ENCODE measurements at places on chromosomes 12 and 14. TPM values are rescaled to one million over a fixed set of nuclear protein-coding genes. Genes with fewer than 3 reads are reported as not detected.

GRCh38 chr12:94099632-94100031 is 48.7 kb upstream of the PLXNC1 start:
- DNase-seq, result no peak
- H3K4me3 ChIP-seq, result no peak overlapping the region
- no peak overlapping the region for H3K27ac ChIP-seq
- no peaks in the 10 kb centered on the region for H3K36me3 ChIP-seq

DNA sequence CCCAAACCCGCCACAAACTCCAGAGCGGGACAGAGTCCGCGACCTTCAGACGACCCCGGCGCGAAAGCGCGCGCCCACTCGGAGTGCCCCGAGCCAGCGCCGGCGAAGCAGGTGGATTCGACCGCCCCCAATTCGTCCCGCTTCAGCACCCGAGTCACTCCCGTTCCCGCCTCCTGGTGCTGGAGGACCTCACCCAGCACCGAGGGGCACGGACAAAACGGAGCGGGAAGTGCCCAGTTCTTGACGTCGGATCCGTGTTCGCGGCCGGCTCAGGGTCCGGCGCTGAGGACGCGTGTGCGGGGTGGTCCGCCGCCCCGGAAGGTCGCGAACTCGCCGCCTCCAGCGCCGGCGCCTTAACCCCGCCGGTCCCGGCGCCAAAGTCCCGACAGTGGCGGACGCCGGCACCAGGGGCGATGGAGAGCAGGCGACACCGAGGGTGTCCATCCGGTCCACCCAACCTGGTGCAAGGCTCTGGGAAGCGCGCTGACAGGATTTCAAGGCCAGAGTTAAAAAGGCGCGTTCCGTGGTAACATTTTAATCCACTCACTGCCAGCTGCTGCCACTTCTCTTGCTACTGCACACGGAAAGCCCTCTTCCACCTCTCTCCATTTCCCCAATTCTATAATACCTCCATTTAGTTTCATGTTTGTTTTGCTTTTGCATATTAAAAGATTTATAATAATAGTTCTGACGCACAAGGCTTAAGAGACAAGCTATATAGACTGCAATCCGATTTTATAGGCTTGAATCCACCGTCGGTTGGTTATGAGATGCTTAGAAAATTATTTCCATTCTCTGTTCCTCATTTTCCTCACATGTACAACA is 240.0 kb upstream of the CPNE8 start:
- no peak for DNase-seq
- no peaks in the 10 kb centered on the region for H3K4me1 ChIP-seq
- H3K36me3 ChIP-seq, result no peaks in the 10 kb centered on the region
- H3K27me3 ChIP-seq, result no peaks in the 10 kb centered on the region

- H3K4me3 ChIP-seq, result no peak overlapping the region
- DNase-seq, result no peak
These were observed 39.9 kb downstream of the VEZT start for GRCh38 chr12:95257541-95257940.

GRCh38 chr14:21436567-21437062 is 19.3 kb downstream of the CHD8 start:
- no peaks in the 10 kb centered on the region for H3K4me1 ChIP-seq
- H3K4me3 ChIP-seq, result peak overlapping the region; percentile 86
- H3K27me3 ChIP-seq, result no peaks in the 10 kb centered on the region

GRCh38 chr12:109166371-109166770 is 50.0 kb downstream of the ACACB start:
- no peaks in the 10 kb centered on the region for H3K4me1 ChIP-seq
- H3K27ac ChIP-seq, result no peak overlapping the region
- no peaks in the 10 kb centered on the region for H3K27me3 ChIP-seq
- no peak overlapping the region for H3K4me3 ChIP-seq
- DNase-seq, result no peak
- peaks cover 5% of the 10 kb centered on the region for H3K36me3 ChIP-seq

GRCh38 chr12:132393991-132394949 is 64.9 kb upstream of the GALNT9 start:
- H3K36me3 ChIP-seq, result no peaks in the 10 kb centered on the region
- H3K4me3 ChIP-seq, result no peak overlapping the region

DNA sequence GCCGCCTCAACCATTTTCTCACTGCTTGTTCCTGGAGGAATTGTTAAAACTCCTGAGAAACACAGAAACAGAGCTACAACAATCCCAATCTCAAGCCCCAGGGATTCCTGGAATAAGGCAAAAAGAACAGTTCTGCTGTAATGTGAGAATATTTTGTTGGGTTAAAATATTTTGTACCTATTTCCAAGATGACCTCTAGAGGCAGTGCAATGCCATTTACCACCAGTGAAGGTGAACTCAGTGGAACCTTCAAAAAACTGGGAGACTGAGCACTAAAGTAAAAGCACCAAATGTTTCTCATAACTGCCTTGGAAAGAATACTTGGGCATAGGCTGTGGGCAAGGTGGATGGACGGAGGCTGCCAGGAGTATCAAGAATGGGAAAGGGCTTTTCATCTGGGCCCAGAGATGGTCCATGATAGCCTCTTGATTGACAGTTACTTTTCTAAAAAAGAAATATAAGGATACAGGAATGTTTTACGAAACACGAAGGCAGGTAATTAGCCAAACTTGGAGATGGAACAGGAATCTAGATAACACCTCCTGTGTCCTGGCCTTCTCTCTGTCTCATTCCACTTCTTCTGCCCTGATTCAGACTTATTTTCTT is 334.0 kb upstream of the FLRT2 start:
- H3K36me3 ChIP-seq, result no peaks in the 10 kb centered on the region
- H3K4me3 ChIP-seq, result no peak overlapping the region
- H3K4me1 ChIP-seq, result no peaks in the 10 kb centered on the region
- no peaks in the 10 kb centered on the region for H3K27me3 ChIP-seq

DNA sequence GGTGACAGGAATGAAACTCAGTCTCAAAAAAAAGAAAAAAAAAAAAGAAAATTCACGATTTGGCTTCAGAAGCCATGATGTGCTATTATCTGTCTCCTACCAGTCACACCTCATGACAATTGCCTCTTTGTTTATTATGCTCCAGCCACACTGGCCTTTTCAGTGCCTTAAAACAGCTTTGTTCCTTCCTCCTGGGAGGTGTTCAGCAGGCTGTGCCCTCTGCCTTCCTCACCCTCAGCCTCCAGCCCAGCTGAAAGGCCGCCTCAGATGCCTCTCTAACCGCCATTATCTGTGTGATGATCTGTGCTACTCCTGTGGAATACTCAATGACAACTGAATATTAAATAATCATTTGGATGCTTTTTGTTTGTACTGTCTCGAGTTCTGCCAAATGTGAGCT is 8.6 kb upstream of the ARPC3 start:
- DNase-seq, result no peak
- H3K4me1 ChIP-seq, result no peaks in the 10 kb centered on the region
- H3K27ac ChIP-seq, result no peak overlapping the region
- peaks cover 6% of the 10 kb centered on the region for H3K36me3 ChIP-seq

GRCh38 chr12:25347716-25348592 is 97.2 kb upstream of the KRAS start:
- H3K36me3 ChIP-seq, result no peaks in the 10 kb centered on the region
- no peak for DNase-seq
- no peaks in the 10 kb centered on the region for H3K27me3 ChIP-seq
- H3K27ac ChIP-seq, result no peak overlapping the region
- no peaks in the 10 kb centered on the region for H3K4me1 ChIP-seq

DNA sequence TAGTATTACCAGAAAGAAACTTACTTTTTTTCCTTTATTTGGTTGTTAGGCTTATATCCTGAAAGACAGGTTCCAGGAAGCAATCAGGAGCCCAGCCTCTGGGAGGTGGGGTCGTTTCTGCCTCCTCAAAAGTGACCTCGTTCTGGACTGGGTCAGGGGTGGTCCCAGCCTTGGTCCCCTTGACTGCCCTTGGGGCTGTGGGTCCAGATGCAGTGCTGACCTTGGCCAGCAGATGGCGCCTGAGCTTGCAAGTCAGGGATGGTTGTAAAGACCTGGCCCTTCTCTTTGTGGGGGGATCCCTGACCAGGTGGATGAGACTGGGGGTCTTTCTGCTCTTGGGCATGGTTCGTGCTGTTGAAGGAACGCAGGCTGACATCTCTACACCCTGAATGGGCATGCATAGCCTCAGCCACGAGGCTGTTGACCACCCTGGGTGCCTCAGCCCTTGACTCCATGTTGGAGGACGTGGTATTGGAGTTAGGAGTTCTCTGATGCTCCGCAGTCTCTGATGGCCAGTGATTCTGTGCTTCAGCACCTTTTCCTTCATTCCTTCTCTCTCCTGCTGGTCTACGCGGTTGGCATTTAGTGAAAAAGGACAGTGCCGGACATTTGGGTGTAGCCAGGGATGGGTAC is 62.4 kb downstream of the ADCK1 start:
- H3K27me3 ChIP-seq, result no peaks in the 10 kb centered on the region
- H3K4me1 ChIP-seq, result no peaks in the 10 kb centered on the region
- peaks cover 2% of the 10 kb centered on the region for H3K36me3 ChIP-seq
- H3K4me3 ChIP-seq, result no peak overlapping the region

DNA sequence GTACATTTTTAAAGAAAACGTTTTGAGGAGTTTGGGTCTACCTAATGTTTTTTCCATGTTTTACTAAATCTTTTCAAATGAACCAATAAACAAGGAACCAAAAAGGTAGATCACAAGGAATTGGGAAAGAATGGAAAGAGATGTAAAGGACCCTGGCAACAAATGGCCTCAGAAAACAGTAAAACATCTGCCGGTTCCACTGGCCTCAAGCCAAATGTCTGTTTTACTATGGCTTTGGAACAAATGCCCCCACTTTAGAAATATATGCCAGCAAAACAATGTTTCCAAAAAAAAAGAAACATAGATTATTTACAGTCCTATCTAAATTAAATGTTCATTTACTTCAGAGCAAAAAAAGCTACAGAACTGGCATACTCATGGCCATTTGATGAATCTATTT is 3.0 kb downstream of the TRMT5 start:
- H3K27ac ChIP-seq, result no peak overlapping the region
- H3K4me1 ChIP-seq, result peaks cover 5% of the 10 kb centered on the region
- no peak overlapping the region for H3K4me3 ChIP-seq

- H3K27ac ChIP-seq, result no peak overlapping the region
- H3K4me3 ChIP-seq, result no peak overlapping the region
- no peaks in the 10 kb centered on the region for H3K36me3 ChIP-seq
- H3K27me3 ChIP-seq, result no peaks in the 10 kb centered on the region
- no peak for DNase-seq
- H3K4me1 ChIP-seq, result no peaks in the 10 kb centered on the region
These were observed 878.0 kb upstream of the TMEM132C start for GRCh38 chr12:127388985-127389384.

DNA sequence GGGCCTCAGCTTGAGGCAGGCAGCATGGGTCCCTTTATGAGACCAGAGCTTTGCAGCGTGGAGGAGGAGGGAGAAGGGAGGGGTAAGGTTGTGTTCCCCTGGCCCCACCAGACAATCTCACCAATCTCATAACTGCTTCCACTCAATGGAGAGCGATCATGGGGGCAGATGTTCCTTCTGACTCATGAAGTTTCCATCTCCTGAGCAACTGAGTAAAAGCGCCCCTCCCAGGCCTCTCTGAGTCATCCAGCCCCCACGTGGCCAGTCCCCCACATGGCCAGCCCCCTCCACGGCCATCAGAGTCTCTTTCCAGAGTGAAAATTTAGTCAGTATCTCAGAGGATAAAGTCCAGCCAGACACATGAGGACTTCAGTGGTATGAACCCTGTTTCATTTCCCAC is 39.2 kb upstream of the PLXNC1 start:
- no peaks in the 10 kb centered on the region for H3K4me1 ChIP-seq
- H3K27me3 ChIP-seq, result no peaks in the 10 kb centered on the region
- no peak for DNase-seq
- no peak overlapping the region for H3K4me3 ChIP-seq

DNA sequence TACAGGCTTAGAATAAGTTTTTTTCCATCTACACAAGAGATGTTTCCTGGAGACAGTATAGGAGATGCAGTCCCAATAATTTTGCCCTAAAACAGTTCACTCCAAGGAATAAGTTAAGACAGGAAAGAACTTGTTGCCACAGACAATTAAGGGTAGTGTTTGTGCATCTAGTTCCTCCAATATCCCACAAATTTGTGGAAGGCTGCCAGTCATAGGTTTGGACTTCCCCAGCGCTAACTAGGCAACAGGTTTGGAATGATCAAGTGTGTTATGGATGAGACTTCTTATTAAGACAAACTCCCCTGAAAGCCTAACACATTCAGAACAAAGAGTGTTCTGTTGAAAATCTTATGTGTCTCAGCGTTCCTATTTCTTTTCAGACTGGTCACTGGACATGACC is 611.0 kb downstream of the CCER1 start:
- no peak for DNase-seq
- H3K27ac ChIP-seq, result no peak overlapping the region
- H3K4me3 ChIP-seq, result no peak overlapping the region
- no peaks in the 10 kb centered on the region for H3K36me3 ChIP-seq
- no peaks in the 10 kb centered on the region for H3K27me3 ChIP-seq

DNA sequence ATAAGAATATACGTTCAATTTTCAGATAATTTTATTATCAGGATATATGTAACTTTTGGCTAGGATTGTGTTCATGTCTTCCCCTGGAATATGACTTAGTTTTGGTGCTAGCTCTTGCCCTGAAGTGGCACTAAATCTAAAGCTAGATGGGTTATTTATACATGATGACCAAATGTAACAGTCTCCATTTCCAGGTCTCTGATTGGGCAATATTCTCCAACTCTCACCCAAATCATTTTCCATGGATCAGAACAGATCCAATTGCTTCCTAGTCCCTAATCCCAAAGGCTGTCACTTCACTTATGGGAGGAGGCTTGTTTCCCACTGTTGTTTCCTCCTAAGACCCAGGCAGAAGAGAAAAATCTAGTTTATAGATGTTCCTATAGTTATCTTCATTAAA is 274.6 kb upstream of the SLC16A7 start:
- H3K36me3 ChIP-seq, result no peaks in the 10 kb centered on the region
- H3K4me3 ChIP-seq, result no peak overlapping the region
- H3K27ac ChIP-seq, result no peak overlapping the region
- no peaks in the 10 kb centered on the region for H3K4me1 ChIP-seq
- no peaks in the 10 kb centered on the region for H3K27me3 ChIP-seq

DNA sequence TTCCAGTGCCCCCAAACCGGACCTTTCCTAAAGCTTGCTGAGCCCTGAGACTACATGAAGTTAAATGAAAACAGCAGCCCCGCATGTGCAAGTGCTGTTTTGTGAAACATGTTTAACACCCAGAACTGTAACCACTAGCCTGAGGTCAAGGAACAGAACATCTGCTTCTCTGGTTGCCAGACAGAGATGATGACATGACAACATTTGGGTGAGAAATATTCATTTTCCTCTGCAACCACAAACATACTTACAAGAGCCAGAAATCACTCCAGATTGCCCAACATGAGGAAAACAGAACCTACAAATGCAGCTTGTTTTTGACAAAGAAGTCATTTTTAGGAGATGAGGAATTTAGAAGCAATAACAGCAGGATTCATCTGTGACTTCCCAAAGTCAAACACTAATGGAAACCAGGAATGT is 110.4 kb downstream of the BCAT1 start:
- H3K27me3 ChIP-seq, result no peaks in the 10 kb centered on the region
- DNase-seq, result peak; percentile 50
- H3K4me1 ChIP-seq, result no peaks in the 10 kb centered on the region
- H3K36me3 ChIP-seq, result no peaks in the 10 kb centered on the region
- H3K4me3 ChIP-seq, result no peak overlapping the region

- H3K36me3 ChIP-seq, result peaks cover 9% of the 10 kb centered on the region
- no peaks in the 10 kb centered on the region for H3K4me1 ChIP-seq
- no peak overlapping the region for H3K4me3 ChIP-seq
- no peak overlapping the region for H3K27ac ChIP-seq
- DNase-seq, result no peak
- no peaks in the 10 kb centered on the region for H3K27me3 ChIP-seq
These were observed 57.6 kb downstream of the BEGAIN start for GRCh38 chr14:100529561-100530031.

GRCh38 chr12:27220055-27220987 is 23.8 kb upstream of the STK38L start:
- DNase-seq, result no peak
- H3K27me3 ChIP-seq, result no peaks in the 10 kb centered on the region
- H3K4me3 ChIP-seq, result no peak overlapping the region
- H3K27ac ChIP-seq, result no peak overlapping the region

RERGL gene
- total RNA-seq, result 30.6 TPM

KLRF2 gene
- total RNA-seq, result not detected

GLS2 gene
- 1.5 TPM for total RNA-seq
